ENCODE measurements at places on chromosomes 7 and 10. TPM values are rescaled to one million over a fixed set of nuclear protein-coding genes. Genes with fewer than 3 reads are reported as not detected.

Gene GPNMB
- total RNA-seq = 4.7 TPM

Gene NUTM2B
- 0.74 TPM for total RNA-seq

Gene CACNA2D1
- total RNA-seq = 219 TPM

Gene SPDYE16
- total RNA-seq = 0.25 TPM

Gene ITGA8
- 3.2 TPM for total RNA-seq

Gene CTAGE4
- total RNA-seq = 0.25 TPM

Data from temporal lobe (tissue), 4 donors.